ENCODE measurements at places on chromosomes 4 and X.

- peaks cover 16% of the 10 kb centered on the region for H3K4me1 ChIP-seq
- H3K36me3 ChIP-seq = no peaks in the 10 kb centered on the region
- no peaks in the 10 kb centered on the region for H3K27me3 ChIP-seq
- peak; percentile 49 for DNase-seq
- H3K4me3 ChIP-seq = no peak overlapping the region
These were observed 142.9 kb downstream of the TMEM164 start for GRCh38 chrX:110145854-110146253.

DNA sequence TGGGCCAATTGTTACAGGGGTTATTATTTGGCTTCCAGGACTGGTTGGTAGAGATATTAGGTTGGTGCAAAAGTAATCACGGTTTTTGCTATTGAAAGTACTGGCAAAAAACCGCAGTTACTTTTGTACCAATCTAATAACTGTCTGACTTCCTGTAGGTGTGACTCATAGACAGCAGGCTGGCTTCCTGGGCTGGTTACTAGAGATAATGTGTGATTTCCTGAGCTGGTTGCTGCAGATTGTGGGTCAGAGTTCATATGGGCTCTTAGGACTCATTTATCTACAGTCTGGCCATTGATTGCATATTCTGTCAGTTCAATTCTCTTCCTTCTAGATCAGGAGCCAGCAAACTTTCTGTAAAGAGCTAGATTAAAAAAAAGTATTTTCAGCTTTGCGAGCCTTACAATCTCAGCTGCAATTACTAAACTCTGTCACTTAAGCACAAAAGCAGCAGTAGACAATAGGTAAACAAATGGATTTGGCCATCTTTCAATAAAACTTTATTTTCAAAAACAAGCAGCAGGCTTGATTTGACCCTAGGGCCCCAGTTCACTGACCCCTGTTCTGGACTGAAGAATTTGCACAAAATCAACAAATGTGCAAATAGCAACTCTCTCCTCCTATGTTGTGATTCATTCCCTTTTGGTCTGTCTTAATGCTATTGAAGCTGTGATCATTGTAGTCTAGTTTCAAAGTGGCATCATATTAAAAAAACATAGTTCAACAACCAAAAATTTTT lies 50.8 kb upstream of the BOD1L1 start:
- no peaks in the 10 kb centered on the region for H3K36me3 ChIP-seq
- DNase-seq = no peak
- H3K27me3 ChIP-seq = no peaks in the 10 kb centered on the region
- H3K27ac ChIP-seq = no peak overlapping the region

DNA sequence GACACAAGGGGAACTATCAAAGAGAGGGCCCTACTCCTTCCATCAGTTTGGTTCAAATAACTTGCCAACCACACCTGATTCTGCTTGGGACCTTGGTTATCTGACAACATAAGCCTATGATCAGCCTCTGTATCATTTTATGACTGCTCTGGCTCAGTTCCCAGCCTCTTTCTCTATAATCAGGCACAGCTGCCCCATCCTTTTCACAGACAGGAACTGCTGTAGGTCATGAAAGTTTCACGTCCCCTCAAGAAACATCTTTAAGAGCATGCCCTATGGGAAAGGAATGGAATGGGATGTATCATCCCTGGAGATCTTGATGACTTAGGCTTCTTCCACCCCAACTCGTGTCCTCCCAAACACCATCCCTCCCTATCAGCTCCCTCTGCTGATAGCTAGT lies 243.4 kb downstream of the AR start:
- H3K4me3 ChIP-seq = no peak overlapping the region
- H3K27ac ChIP-seq = no peak overlapping the region

DNA sequence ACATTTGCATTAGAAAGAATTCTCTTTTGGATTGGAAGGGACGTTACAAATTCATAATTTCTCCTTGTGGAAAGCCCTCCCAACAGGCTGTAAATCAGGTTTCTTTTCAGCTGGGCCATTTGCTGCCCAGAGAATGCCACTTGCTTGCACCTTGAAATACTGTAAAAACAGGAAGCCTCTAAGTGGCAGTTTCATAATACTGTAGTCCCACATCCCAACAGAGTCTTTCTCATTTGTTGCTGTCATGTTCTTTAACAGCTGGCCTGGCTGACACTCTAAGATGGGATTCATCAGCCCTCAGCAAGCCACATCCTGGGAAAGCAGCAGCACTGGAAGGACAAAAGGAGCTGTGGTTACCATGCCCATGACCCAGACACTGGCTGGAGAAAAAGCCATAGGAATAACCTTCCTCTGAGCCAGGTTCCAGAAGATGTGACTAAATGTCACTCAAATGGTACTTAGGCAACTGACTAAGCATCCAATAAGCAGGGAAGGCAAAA lies 221.9 kb upstream of the MBNL3 start:
- H3K27me3 ChIP-seq = peaks cover 45% of the 10 kb centered on the region
- H3K36me3 ChIP-seq = no peaks in the 10 kb centered on the region
- no peak overlapping the region for H3K27ac ChIP-seq
- peak; percentile 25 for DNase-seq
- H3K4me3 ChIP-seq = no peak overlapping the region

DNA sequence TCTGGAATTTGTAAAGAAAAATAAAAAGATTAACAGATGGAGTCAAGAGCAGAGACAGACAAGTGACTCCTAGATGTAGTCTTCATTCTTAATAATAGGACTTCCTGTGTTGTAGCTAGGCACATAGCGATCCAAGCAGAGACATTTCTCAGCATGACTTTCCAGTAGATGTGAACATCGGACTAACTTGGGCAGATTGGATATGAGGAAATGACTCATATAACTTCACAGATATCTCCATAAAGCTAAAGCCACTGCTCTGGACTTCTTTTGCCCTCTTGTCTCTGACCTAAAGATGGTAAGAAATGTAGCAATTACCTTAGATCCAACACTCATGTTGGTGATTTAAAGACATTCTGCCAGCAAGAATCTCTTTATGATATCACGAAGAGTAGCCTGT lies 131.7 kb downstream of the EPHA5 start:
- no peaks in the 10 kb centered on the region for H3K27me3 ChIP-seq
- no peak overlapping the region for H3K4me3 ChIP-seq
- no peak overlapping the region for H3K27ac ChIP-seq
- H3K36me3 ChIP-seq = no peaks in the 10 kb centered on the region
- DNase-seq = no peak

DNA sequence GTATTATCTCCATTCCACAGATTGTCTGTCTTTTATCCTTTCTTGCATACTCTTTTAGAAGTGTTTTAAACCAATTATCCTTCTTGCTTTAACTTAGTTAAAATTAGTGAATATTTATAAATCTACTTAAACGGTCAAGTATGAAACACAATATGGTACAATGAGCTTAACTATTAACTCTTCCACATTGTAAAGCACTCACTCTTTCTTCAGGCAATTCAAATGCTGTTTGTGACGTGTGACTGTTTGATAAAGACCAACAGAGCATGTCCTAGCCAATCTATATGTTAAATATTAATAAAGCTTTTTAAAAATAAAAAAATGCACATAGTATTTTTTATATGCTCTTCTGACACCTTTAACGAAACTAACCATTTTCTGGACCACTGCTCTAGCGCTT lies 192.7 kb downstream of the ARAP2 start:
- no peak overlapping the region for H3K4me3 ChIP-seq
- DNase-seq = no peak
- no peaks in the 10 kb centered on the region for H3K36me3 ChIP-seq
- no peaks in the 10 kb centered on the region for H3K4me1 ChIP-seq
- no peaks in the 10 kb centered on the region for H3K27me3 ChIP-seq

DNA sequence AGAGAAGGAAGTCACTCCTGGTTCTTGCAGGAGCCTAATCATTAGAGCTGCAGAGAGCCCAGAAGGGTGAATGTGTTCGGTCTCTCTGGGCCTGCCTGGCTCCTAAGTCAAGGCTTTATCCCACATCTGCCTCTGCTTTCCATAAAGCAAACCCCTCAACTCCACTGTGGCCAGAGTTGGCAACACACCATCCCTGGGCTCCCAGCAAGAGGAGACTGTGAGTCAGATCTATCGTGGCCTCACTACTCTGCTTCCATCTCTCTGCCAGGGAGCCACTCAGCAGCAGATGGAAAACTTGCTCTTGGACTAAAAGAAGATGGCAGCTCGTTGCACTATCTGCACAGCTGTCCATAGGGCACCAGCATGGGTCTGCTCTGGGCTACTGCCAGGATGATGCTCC lies 348.2 kb downstream of the FBXW7 start:
- H3K27me3 ChIP-seq = no peaks in the 10 kb centered on the region
- H3K36me3 ChIP-seq = no peaks in the 10 kb centered on the region
- no peak overlapping the region for H3K4me3 ChIP-seq
- DNase-seq = no peak

DNA sequence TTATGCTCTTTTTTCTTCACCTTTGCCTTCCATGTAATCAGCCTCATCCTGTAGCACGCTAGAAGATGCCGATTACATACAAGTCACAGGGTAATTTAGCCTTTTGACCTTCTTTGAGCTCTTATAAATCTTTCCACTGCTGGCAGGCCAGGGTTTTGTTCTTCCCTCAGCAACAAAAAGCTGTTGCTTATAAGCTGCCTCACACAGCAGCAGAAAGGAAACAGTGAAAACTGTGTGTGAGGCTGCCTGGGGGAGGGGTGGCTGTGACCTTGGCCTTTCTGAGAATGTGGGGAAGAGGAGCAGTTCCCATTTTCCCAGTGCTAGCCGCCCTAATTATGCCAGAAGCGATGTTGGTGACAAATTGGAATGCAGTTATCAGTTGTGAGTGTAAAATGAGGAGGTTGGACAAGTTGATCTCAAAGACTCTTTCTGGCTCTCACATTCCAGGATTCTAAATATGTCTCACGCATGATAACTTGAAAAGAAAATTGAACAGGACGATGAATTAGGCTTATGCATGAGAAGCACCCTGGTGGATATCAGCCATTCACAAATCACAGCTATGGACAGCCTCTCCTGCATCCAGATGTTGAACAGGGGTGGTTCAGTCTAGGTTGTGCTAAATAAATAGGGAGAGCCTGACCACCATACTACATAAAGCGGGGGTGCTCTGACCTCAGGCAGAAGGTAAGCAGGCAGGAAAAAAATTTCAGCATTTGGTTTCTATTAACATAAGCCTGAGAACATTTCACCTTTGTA lies 25.7 kb downstream of the SLITRK2 start:
- DNase-seq = peak; percentile 53
- peaks cover 9% of the 10 kb centered on the region for H3K4me1 ChIP-seq
- no peak overlapping the region for H3K4me3 ChIP-seq
- H3K27ac ChIP-seq = no peak overlapping the region
- H3K27me3 ChIP-seq = no peaks in the 10 kb centered on the region

GRCh38 chr4:14880805-14881204 lies 121.5 kb upstream of the CPEB2 start:
- DNase-seq = no peak
- H3K27me3 ChIP-seq = no peaks in the 10 kb centered on the region
- H3K4me3 ChIP-seq = no peak overlapping the region
- H3K36me3 ChIP-seq = no peaks in the 10 kb centered on the region

DNA sequence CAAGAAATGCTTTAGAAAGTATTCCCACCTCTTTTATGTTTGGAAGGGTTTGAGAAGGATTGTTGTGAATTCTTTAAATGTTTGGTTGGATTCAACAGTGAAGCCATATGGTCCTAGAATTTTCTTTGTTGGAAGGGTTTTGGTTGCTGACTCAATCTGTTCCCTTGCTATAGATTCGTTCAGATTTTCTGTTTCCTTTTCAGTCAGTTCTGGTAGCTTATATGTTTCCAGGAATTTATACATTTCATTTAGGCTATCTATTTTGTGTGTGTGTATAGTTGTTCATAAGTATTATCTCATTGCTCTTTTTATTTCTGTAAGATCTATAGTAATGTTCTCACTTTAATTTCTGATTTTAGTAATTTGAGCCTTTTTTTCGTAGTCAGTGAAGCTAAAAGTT lies 114.4 kb downstream of the MSN start:
- no peak overlapping the region for H3K27ac ChIP-seq
- H3K36me3 ChIP-seq = no peaks in the 10 kb centered on the region
- H3K4me1 ChIP-seq = no peaks in the 10 kb centered on the region
- no peak for DNase-seq
- H3K27me3 ChIP-seq = peaks cover 2% of the 10 kb centered on the region

DNA sequence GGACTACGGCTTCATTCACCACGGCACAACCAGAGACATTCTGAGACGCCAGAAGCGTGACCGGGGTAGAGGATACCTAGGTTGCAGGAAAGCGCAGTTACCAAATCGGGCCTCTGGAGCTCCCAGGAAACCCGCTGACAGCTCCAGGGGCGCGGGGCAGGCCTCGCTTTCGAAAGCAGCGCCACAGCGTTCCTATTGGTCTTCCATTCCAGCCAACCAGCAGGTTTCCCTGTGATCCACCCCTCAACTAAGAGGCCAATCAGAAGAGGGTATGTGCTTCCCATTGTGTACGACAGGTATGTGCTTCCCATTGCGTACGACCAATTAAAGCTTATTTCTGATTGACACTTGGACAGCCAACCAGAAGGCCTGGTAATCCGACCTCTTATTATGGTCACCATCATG lies 14.9 kb downstream of the SNX12 start:
- no peaks in the 10 kb centered on the region for H3K27me3 ChIP-seq
- peak; percentile 42 for DNase-seq
- H3K27ac ChIP-seq = no peak overlapping the region
- H3K4me3 ChIP-seq = no peak overlapping the region
- no peaks in the 10 kb centered on the region for H3K36me3 ChIP-seq

- H3K4me1 ChIP-seq = no peaks in the 10 kb centered on the region
- peak overlapping the region; percentile 59 for H3K4me3 ChIP-seq
- H3K36me3 ChIP-seq = no peaks in the 10 kb centered on the region
- peak overlapping the region; percentile 30 for H3K27ac ChIP-seq
- peak; percentile 26 for DNase-seq
These were observed 1.3 kb downstream of the FAM149A start for GRCh38 chr4:186105647-186106321.

GRCh38 chrX:143945171-143945570 lies 61.3 kb downstream of the UBE2NL start:
- no peak overlapping the region for H3K4me3 ChIP-seq
- H3K27ac ChIP-seq = no peak overlapping the region
- DNase-seq = peak; percentile 6
- no peaks in the 10 kb centered on the region for H3K36me3 ChIP-seq

DNA sequence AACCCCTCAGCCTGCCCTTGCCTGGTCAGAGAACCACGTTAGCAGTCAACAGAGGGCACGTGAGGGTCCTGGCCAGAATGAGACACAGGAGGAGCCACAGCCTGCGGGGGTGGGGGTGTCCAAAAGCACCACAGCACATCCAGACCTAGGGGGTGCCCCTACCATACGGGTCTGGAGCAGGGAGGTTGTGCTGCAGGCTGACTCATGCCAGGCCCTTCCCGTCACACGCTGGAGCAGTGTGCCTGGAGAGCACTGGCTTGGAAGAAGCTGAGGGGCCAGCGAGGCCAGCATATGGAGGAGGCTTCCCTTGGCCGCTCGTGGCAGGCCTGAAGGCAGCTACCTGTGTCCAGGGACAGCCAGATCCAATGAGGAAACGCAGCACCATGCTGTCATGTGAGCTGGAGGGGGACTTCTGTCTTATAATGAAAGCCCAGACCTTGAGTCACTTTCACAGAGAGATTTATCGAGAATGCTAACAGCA lies 1.5 kb upstream of the IRAK1 start:
- H3K4me1 ChIP-seq = peaks cover 3% of the 10 kb centered on the region
- H3K27me3 ChIP-seq = no peaks in the 10 kb centered on the region
- no peak overlapping the region for H3K4me3 ChIP-seq
- H3K36me3 ChIP-seq = peaks cover 15% of the 10 kb centered on the region
- H3K27ac ChIP-seq = peak overlapping the region; percentile 91

All from lung (tissue), 17 donors.